RPMI7951 (cell line): ENCODE measurements at places on chromosomes 2 and 18.

GRCh38 chr2:172000696-172001361, 1.1 kb downstream of the METAP1D start:
- no peak for DNase-seq

GRCh38 chr2:124708661-124709060, 683.6 kb downstream of the CNTNAP5 start:
- no peak for DNase-seq

DNA sequence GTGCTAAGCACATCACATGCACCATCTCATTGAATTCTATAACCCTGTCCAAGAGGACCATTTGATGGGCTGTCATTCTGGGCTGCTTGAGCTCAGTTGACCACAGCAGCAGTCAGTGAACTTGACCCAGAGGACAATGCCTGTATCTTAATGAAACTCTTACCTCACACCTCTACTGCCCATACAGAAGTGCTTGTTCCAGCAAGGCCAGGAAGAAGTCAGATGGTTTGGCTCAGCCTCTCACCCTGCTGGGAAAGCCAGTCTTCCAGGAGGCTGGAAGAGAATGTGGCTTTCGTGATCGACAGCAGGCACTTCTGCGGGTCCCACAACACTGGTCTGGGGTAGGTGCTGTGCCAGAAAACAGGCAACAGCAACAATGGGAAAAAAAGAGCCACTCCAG, 47.3 kb downstream of the CFAP221 start:
- DNase-seq: no peak

DNA sequence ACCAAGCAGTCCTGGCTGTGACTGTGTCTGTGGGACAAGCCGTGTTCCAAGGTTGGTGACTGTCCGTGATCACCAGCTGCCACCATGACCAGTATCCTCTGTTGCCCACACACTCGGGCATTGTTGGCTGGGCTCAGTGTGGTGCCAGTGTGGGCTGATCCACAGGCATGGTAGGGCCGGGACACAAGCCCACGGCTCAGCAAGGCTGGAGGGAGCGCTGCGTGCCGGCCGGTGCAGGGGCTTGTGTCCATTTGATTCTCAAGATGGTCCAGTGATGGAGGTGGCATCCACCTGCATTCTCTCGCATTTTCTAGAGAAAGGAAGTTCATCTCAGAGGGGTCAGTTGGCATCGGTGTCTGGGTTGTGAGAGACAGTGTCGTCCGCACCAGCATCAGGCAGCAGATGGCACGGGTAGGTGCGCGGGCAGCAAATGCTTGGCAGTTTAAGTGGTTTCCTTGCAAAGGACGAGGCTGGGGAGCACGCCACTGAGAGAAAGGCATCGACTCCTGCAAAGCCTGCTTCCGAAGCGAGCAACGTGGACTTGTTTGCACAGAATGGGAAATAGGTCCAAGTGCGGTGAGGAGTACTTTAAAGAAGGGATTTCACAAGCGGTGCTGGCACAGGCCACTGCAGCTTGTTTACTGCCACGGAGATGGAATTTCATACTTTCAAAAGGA, 20.9 kb downstream of the TWIST2 start:
- DNase-seq: peak; percentile 25

GRCh38 chr2:78431241-78431640, 594.3 kb upstream of the REG3G start:
- DNase-seq: no peak
